ENCODE measurements at places on chromosomes 16 and 17.

DNA sequence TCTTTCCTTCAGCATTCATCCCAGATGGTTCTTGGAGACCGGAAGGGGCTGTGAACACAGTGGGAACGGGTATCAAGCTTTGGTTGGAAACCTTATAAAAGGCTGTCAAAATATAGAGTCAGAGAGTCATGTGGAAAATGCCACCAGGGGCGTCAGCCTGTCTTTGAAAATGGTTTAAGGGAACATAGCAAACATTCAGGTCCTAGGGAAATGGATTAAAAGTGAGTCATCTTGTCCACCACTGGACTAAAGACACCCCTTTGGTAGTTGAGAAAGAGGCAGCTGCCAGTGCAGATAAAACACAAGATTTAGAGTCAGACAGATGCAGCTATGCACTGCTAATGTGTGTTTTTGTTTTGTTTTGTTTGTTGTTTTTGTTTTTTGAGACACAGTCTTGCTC is 47.8 kb upstream of the BCO1 start:
- no peak for DNase-seq

GRCh38 chr16:55171241-55171640 is 152.8 kb upstream of the IRX6 start:
- DNase-seq: no peak

GRCh38 chr16:46900455-46901235 is 16.5 kb downstream of the GPT2 start:
- no peak for DNase-seq

- DNase-seq: no peak
Measured at GRCh38 chr16:80051040-80051439, 450.5 kb upstream of the MAF start.

DNA sequence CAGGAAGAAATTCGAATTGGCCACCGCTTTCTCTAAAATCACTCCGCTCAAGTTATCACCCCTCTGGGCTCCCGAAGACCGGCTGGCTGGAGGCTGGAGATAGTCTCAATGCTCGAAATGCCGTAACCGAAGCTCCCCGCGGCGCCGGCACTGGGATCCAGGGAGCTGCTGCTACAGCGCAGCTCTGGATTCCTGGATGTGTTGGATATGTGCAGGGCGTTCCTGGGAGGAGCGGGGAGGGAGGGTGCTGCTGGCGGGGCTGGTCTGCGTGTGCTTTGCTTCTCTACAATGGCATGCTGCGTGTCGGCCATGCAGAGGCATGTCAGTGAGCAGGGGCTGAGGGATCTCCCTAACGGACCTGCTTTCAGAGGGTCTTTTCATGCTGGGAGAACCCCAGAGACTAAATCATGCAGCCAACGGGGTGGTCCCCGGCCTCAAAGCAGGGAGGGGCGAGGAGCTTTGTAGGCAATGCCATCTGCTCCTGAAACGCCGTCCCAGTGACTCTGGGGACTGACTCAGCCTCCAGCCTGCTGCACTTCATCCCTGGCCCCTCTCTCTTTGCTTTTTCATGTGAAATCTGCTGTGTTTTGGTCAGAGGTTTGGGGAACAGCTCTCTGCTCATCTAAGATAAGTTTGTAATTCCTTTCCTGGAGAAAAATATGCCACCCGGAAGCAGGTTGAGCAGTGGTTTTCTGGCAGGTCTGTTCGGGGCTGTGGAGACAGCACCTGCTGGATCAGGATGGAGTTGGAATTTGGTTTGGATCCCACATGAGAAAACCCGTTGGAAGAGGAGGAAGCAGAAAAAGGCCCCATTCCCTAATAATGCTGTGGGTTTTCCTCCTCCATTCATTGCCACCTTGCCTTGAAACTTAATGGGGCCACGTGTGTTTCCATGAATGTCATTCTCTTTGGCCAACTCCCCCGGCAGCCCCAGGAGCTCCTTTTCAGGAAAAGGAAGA is 311.4 kb downstream of the SEC14L1 start:
- no peak for DNase-seq

DNA sequence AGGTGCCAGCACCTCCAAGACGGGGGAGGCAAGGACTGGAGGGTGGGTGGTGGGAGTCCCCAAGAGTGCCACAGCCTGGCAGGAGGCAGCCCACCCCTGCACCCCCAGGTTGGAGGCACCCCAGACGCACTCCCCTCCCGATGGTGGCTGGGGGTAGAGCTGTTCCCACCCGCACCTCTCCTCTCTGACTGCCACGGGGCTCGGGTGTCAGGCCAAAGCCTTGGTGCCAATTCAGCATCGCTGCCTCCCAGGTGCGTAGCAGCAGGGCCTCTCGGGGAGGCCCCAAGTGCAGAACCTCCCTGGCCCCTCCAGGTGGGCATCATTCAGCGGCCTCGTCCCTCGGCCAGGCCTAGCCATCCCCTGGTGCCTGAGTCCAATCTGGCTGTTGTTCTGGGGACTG is 81.1 kb downstream of the ENGASE start:
- no peak for DNase-seq

DNA sequence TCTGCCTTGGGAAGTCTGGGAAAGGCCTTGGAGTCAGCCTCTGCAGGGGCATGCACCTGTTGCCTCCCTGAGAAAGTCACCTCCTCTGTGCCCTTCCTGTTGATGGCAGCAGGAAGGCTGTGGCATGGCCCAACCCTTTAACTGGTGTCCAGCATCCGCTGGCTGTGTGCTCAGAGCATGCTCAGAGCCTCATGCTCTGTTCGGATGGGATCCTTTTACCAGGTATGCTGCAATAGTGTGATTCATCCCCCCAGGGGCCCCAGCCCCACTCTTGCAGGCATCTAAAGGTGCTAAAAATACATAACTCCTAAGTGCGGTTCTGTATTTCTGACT is 24.9 kb downstream of the KLHL36 start:
- DNase-seq: no peak

GRCh38 chr17:45092911-45093430 is 31.9 kb downstream of the NMT1 start:
- no peak for DNase-seq

- no peak for DNase-seq
Measured at GRCh38 chr17:66602659-66603384, 232.1 kb upstream of the CACNG5 start.

DNA sequence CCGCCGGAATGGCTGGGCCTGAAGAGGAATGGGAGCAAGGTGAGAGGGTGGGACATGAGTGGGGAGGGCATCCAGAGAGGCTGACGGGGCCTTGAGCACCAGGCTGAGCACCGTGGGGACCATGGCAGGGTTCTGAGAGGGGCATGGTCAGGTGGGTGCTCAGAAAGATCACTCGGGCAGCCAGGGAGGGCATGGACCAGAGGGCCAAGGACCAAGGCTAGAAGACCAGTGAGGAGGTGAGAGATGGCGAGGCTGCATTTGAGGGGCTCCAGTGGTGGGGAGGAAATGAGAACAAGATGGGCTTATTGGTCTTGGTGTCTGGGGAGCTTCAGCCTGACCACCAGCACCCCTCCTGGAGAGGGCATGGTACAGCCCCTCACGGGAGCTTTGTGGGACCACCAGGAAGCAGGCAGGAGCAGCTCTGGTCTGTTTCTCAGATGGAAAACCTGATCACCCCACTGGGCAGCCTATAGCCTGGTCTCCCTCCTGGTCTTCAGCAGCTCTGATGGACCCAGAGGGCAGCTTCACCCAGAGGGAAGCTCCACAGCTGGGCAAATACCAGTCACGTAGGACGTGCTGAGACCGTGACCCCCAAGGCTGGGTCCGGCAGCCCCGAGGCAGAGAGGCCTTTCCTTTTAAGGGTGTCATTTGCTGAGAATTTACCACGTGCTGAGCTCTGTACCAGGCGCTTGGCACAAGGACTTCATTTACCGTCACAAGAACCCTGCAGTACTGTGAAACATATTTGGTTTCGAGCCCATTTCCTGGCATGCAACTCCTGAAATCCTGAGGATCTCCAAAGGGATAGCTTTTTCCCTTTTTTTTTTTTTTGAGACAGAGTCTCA is 11.4 kb upstream of the NCBP3 start:
- DNase-seq: no peak

DNA sequence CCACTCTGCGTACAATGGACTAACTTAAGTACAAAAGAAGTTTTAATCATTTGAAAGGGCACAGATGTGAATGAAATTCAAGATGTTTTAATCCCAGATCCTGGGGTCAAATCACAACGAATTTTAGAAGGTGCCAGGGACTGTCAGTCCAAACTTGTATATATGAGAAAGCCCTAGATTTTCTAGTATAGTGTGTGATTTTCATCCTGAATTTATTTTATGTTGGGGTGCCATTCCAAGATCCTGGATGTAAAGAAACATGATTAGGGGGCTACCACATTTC is 64.3 kb downstream of the TUBD1 start:
- no peak for DNase-seq

DNA sequence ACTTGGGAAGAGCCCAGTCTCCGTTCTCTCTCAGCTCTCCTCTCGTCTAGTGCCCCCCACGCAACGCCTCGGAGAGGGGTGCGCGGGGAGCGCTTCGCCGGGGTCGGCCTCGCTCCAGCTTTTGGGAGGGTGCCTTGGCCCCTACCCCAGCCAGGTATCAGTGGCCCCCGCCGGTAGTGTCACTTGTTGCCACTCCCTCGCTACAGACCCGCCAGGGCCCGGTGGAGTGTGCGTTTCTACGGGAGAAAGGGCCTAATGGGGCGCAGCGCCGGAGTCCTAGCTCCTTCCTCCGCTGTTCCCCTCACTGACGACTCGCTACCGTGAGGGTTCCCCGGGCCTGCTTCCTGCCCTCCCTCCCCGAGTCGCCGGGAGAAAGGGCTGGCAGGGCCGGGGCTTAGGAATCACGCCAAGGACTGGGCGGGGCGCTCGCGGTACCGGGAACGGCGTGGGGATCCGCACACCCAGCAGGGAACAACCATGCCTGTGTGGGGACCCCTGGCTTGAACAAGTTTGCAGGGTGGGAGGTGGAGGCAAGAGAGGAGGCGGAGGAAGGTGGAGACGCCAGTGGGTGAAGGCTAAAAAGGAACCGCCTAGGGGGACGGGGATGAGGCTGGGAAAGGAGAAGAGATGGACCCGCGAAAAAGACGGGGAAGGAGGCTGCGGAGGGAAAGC is 997 bp upstream of the CDH11 start:
- no peak for DNase-seq

GRCh38 chr17:4506175-4506813 is 7.6 kb downstream of the SPNS2 start:
- DNase-seq: no peak

DNA sequence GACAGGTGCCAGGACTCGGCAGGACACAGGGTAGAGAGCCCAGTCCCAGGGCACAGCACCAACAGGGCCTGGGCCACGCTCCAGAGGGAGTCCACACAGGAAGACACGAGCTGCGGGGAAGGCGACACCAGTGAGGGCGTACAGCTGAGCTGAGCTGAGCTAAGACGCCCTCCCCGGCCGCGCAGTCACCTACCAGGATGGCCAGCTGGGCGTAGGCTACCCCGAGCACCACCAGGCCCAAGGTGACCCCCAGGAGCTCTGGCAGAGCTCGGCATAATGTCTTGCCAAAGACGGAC is 42.6 kb downstream of the TSC2 start:
- no peak for DNase-seq

- no peak for DNase-seq
Measured at GRCh38 chr17:44487170-44487569, 16.0 kb downstream of the GPATCH8 start.

DNA sequence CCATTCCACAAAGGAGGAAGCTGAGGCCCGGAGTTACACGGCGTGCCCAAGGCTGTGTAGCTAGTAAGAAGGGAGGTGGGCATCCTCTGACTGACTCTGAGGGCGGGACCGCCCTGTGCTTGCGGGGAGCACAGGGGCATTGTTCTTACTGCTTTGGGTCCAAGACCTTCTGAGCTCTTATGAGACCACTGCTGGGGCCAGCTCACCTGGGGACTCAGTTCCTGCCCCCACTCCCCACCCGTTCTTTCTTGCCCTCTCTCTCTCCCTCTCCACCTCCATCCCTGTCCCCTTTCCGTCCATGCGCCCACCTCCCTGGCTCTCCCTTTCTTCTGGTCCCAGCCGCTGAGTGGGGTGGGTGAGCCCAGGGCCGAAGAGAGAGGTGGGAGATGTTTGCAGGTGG is 19.6 kb downstream of the CCR7 start:
- DNase-seq: no peak

DNA sequence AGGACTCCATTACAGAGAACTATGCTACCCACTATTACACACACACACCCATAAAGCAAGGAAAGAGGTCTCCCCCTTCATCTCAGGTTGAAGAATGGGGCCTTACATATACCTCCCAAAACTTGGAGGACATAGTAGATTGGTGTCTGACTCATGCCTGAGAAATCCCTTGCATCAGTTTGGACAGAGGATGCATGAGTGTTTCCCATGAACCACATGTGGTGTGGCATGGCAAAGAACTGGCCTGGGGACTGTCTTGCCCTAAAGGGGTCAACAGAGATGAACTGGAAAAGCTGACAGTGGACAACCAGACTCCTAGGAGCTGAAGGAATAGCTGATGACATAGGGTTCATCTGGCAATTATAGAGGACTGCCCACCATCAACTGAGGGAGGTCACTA is 54.0 kb downstream of the DYNLRB2 start:
- DNase-seq: no peak

GRCh38 chr17:44155488-44155887 is 13.8 kb downstream of the HROB start:
- DNase-seq: no peak

- no peak for DNase-seq
Measured at GRCh38 chr17:7289256-7290032, 5.0 kb downstream of the YBX2 start.

DNA sequence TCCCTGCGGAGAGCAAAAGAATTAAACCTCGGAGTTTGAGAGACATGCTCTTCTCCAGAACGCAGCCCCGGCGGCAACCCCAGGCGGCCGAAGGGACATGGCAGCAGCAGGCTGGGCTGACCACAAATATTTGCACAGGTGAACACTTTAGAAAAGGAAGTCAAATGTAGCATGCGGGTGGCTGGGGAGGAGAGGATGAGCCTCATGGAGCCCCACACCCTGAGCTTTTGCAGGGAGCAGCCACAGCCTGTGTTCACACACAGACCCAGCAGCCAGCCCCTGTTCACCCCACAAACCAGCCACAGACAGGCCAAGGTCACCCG is 17.8 kb downstream of the HS3ST6 start:
- no peak for DNase-seq

DNA sequence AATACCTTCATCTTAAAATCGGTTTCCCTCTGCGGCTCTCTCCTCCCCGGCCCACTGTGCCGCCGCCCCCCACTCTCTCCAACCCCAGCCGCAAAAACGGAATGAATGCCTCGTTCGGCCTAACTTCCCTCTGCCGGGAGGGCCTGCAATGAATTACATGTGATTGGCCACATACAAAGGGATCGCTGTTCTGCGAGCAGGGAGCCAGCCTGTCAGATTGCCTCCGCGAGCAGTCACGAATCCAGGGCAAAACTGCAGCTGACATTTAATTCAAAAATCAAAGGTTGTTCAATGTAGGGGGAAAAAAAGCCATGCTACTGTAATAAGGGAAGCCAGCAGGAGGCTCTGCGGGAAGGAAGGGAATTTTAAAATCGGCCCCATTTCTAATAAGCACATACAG is 84.9 kb downstream of the TBC1D16 start:
- DNase-seq: no peak

DNA sequence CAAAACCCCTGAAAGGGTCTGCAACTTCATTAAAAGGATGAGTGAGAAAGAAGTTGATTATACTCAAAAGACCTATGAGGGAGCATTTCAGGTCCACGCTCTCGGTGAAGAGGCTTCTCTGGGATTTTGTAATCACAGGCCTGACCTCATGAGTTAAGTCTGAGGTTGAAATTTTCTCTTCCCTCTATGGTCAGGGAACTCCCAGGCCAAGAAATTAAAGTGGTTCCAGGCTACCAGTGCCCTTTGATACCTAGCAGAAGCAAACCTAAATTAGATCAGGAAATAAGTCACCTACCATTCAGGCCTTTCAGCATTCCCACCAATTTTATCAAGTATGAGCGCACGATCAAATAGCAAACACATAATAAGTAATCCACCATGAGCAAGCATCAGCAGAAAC is 27.9 kb downstream of the MBTD1 start:
- no peak for DNase-seq

- no peak for DNase-seq
Measured at GRCh38 chr16:85089525-85089924, 22.7 kb downstream of the CIBAR2 start.

All from stimulated activated naive CD4-positive, alpha-beta T cell (primary cell).